ENCODE measurements at places on chromosomes 7 and 10.

DNA sequence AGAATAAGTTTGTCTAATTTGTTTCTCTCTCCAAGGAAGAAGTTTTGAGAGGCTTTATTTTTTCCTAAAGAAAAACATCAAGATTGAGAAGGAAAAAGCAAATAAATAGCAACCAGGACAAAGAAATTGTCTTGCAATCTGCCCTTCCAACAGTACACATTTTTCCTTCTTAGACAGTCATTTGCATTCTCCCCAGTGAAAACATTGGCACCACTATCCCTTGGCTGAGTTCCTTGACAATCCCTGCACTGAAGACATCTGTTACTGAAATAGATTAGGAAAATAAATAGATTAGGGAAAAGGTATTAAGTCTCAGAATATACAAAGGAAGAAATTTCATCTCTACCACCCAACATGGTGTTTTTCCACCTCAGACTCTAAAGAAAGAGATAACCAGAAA is 12.2 kb upstream of the TMEM243 start:
- no peak for DNase-seq

DNA sequence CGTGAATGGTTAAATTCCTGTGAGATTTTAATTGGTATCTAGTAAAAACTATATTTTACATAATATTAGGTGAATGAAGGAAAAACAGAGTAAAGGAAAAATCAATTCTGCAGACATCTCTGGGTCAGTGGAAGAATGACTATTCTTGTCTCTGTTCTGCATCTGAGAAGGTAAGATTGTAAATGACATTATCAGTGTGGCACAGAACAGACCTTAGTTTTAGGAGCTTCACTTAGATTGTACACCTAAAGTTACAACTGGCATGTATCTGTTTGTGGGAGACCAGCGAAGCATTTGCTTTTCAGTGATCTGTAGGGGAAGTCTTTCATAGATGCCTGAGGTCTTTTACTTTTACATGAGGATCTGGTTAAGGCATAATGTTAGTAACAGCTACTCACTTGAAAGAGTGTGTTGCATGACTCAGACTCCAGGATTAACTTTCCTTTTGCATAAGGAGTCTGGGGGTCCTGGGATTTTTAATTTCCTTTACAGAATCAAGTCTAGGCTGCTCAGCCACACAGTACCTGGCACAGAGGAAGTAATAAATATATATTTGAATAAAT is 56.2 kb downstream of the JMJD1C start:
- DNase-seq: no peak

DNA sequence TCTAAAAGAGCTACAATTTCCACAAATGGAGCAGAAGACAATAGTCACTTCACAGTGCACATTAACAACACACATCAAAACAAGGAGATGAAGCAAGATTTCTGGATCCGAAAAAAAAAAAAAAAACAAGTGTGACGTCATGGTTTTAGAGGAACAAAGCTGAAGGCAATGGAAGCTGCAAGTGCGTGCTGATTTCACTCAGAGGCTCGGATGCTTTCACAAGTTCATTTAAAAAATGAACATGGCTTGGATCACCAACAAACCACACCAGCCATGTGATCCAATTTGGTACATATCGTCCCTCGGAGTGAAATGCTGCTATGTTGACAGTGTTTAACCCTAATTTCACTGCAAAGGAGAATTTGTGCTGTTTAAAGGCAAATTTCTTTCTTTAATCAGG is 337.0 kb upstream of the PRKCQ start:
- no peak for DNase-seq

- DNase-seq: no peak
Observed at GRCh38 chr10:124560377-124561105, 98.9 kb downstream of the LHPP start.

- DNase-seq: no peak
Observed at GRCh38 chr7:42057331-42057730, 179.7 kb downstream of the GLI3 start.

DNA sequence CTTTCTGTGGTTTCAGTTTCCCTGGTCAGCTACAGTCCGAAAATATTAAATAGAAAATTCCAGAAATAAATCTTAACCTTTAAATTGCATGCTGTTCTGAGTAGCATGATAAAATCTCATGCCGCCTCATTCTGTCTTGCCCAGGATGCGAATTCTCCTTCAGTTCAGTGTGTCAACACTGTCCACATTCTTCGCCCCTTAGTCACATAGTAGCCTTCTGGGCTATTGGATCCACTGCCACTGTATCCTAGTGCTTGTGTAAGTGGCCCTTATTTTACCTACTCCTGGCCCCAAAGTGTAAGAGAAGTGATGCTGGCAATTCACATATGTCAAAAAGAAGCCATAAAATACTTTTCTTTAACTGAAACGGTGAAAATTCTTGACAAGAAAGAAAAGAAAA is 129.6 kb downstream of the ZWINT start:
- DNase-seq: no peak

DNA sequence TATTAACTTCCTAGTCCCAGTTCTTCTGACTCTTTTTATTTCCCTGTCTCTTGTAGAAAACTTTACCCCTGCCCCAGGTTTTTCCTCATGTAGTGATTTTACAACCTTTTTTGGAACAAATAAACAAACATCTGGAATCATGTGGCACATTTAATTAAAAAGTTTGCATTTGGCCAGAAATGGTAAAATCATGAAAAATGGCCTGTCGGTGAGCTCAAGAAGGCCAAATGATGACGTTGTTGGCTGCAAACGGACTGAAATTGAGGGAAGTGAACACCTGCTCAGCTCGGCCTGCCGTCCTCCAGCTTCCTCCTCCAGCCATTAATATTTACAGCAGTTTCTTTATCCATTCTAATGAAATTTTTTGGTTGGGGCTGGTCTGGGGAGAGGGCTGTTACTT is 902.8 kb downstream of the LRMDA start:
- no peak for DNase-seq

DNA sequence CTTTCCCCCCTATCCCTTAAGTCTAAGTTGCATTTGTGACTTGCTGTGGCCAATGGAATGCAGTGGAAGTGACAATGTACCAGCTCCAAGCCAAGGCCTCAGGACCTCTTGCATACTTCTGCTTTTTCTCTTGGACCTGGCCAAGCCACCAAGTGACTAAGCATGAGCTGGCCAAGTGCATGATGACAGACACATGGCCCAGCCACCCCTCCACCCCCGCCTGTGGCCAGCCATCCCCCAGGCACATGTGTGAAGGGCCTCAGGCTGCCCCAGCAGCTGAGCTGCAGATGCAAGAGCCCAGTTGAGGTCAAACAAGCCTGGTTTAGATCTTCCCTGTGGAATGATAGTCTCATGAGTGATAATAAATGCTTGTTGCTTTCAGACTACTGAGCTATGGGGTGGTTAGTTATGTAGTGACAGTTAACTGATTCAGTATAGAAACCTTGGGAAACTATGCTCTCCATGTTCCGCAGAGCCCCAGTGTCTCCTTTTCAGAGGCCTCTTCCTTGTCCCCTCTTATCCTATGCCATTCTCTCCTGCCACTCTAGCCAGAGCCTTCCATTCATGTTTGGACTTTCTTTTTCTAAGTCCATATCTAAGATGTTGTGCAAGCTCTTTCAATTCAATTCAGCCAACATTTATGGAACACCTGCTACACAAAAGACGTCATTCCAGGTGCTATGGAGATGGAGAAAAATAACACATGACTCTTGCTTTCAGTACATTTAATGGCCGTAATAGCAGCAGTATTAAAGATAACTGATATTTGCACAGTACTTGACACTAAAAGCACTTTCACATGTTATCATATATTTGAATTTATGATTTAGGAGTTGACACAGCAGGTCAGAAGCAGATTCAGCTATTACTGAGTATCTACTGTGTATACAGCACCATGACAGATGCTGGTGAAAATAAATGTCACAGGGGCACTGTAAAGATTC is 55.5 kb upstream of the LOXL4 start:
- DNase-seq: no peak

GRCh38 chr10:79130255-79130654 is 61.5 kb downstream of the ZMIZ1 start:
- DNase-seq: no peak

- DNase-seq: no peak
Observed at GRCh38 chr7:40777730-40778312, 643.0 kb downstream of the SUGCT start.

- no peak for DNase-seq
Observed at GRCh38 chr7:67912437-67912836, 915.8 kb downstream of the TYW1 start.

DNA sequence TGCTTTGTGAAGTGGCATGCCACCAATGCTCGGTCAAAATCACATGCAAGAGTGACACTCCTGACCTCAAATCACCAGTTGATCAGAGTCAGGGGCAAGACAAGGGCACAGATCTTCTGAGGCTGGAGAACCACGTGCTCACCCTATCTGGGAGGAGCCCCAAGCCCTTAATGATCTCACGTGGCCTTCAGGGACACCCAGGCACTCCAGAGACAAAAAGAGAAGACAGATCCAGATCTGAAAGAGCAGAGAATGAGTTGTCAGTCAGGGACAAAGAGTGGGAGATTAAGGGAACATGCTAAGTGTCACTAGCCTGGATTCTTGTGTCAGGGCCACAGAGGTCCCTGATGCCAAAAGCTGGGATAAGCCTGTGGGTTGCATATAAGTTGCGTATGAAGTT is 134.3 kb downstream of the PLXNA4 start:
- DNase-seq: no peak

GRCh38 chr7:11760372-11760771 is 71.6 kb downstream of the THSD7A start:
- DNase-seq: no peak

GRCh38 chr10:546971-547590 is 142.4 kb downstream of the DIP2C start:
- no peak for DNase-seq

- DNase-seq: no peak
Observed at GRCh38 chr10:107022600-107023354, 141.7 kb downstream of the SORCS1 start.

DNA sequence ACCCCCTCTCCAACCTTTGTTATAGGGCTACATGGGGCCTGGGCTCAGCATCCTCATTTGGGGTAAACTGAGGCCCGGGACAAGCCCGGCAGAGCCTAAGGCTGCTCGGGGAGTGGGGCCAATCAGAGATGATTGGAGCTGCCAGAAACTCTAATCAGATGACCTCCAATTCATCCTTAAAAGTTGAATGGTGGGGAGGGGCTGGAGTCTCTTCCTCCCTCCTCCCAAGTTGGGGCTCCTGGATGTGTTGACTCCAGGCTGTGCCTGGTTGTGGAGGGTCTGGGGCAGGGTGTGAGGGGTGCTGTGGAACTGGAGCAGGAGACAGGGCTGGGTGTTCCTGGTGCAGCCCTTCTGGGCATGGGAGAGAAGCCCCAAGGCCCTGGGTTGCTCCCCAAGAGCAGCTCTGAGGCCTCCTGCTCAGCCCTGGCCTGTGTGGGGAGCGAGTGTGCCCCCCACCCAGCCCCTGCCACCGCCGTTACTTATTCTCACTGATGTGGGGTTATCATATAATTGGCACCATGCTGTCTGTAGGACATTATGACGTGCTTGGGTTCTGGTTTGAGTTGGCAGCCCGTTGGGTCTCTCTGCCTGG is 2.2 kb downstream of the BHLHA15 start:
- no peak for DNase-seq

- no peak for DNase-seq
Observed at GRCh38 chr10:84238909-84239308, 2.4 kb downstream of the LRIT1 start.

GRCh38 chr10:101065481-101066145 is 3.8 kb downstream of the KAZALD1 start:
- DNase-seq: no peak

DNA sequence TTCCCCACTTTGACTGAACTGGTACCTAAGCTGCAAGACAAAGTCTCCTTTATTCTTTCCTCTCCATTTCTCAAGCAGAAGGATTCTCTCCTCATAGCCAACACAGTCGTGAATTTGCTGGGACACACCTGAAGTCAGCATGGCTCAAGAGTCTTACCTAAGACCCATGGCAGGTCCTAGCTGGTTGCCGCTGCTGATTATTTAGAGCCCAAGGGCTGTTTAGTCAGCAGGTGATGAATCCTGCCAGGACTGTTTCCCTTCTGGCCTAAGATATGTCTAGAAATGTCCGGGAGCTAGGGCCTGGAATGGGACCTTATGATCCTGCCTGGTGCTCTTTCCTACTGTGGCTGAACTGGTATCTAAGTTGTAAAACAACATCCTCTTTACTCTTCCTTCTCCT is 82.8 kb downstream of the AHCYL2 start:
- no peak for DNase-seq

GRCh38 chr10:132624061-132624846 is 86.7 kb downstream of the INPP5A start:
- DNase-seq: no peak

- DNase-seq: no peak
Observed at GRCh38 chr7:42902331-42902730, 9.5 kb downstream of the C7orf25 start.

DNA sequence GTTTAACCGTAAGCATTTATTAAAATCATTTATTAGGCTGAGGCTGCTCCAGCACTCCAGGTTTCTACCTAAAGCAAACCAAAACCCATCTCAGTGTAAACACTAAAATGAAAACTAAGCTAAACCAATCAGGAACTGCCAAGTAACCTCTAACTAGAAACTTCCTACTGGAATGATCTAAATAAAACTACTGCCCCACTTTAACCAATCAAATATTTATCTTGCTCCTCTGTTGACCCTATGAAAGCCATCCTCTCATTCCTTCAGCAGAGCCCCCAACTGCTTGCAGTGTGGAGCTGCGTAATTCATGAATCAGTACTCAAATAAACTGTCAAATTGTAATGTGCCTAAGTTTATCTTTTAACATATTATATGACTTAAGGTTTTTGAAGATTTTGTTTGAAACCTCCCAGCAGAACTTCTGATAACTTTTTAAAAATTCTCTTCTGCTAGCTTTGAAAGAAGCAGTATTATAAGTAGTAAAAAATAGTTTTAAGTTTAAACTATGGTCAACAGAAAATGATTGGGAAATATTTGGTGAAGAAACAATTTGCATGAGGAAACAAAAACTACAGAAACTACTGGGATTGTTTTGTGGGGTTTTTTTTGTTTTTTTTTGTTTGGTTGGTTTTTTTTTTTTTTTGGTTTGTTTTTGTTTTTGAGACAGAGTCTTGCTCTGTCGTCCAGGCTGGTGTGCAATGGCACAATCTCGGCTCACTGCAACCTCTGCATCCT is 47.4 kb downstream of the GPR37 start:
- no peak for DNase-seq

DNA sequence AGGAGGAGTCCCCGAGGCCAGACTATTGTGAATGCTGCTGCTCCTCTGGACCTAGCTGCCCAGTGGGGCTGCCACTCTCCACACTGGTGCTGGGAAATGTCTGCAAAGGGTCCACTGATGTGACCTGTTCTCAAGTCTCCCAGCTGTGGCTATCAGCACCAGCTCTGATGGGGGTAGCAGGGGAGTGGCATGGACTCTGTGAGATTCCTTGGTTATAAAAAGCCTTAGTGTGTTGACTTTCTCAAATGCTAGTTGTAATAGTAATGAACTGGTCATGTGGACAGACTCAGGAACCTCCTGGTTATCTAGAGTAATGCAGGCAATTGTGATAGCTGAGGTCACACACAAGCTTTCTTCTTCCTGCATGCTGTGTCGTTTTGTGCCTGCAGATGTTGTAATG is 34.1 kb upstream of the ARMC3 start:
- DNase-seq: no peak

- peak; percentile 1 for DNase-seq
Observed at GRCh38 chr7:154744256-154744860, 258.6 kb downstream of the PAXIP1 start.

Measured in stimulated activated CD8-positive, alpha-beta memory T cell treated with anti-CD3 and anti-CD28 coated beads, Interleukin-4, amount 100 ng/mL, for 4 hours (primary cell).